ENCODE measurements at places on chromosomes 12 and 14. TPM values are rescaled to one million over a fixed set of nuclear protein-coding genes. Genes with fewer than 3 reads are reported as not detected.

DNA sequence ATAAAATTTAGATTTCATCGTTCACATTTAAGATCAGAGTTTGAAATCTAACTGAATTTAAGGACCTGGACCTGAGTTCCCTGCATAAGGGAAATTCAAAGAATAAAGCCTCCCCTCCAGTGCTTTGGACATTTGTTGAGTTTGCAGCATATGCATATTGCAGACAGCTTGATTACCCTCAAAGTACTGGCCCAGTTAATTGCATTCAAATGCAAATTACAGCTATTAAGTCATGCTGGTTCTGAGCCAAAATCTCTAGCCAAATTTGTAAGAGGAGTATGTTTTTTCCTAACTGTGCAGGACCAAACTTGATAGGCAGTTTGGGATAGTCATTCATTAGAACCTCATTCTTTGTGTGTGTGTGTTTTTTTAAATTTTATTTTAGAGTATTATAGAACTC lies 9.1 kb upstream of the KIF21A start:
- H3K27me3 ChIP-seq: no peaks in the 10 kb centered on the region
- H3K27ac ChIP-seq: no peak overlapping the region
- DNase-seq: no peak
- no peaks in the 10 kb centered on the region for H3K36me3 ChIP-seq

- H3K27me3 ChIP-seq: no peaks in the 10 kb centered on the region
- H3K4me3 ChIP-seq: peak overlapping the region; percentile 95
- DNase-seq: no peak
- peak overlapping the region; percentile 48 for H3K27ac ChIP-seq
- peaks cover 30% of the 10 kb centered on the region for H3K36me3 ChIP-seq
These were observed 1.3 kb downstream of the LYSET start for GRCh38 chr14:93186466-93186865.

DNA sequence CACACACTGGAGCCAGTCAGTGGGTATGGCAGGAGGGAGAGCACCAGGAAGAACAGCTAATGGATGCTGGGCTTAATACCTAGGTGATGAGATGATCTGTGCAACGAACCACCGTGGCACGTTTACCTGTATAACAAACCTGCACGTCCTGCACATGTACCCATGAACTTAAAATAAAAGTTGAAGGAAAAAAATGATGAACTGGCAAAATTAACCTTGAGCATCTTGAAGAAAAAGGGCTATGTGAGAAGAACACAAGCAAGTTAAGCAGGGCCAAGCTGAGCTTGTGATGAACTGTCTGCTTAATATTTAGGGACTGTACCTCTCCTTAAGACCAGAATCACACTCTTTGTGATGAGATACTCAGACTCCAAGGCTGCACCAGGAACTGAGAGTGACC lies 70.0 kb downstream of the TTC6 start:
- H3K4me1 ChIP-seq: no peaks in the 10 kb centered on the region
- no peak for DNase-seq
- no peaks in the 10 kb centered on the region for H3K27me3 ChIP-seq

Gene KCNC2
- total RNA-seq: not detected

All from upper lobe of right lung (tissue), 1 donor.